ENCODE measurements at places on chromosomes 12 and 14.

- DNase-seq = no peak
Observed at GRCh38 chr12:15322164-15323061, at the start of gene PTPRO. PTPRO (plus strand) TSS chr12:15322508.

- DNase-seq = no peak
Observed at GRCh38 chr12:50215033-50215432, 47.9 kb upstream of the CERS5 start.

DNA sequence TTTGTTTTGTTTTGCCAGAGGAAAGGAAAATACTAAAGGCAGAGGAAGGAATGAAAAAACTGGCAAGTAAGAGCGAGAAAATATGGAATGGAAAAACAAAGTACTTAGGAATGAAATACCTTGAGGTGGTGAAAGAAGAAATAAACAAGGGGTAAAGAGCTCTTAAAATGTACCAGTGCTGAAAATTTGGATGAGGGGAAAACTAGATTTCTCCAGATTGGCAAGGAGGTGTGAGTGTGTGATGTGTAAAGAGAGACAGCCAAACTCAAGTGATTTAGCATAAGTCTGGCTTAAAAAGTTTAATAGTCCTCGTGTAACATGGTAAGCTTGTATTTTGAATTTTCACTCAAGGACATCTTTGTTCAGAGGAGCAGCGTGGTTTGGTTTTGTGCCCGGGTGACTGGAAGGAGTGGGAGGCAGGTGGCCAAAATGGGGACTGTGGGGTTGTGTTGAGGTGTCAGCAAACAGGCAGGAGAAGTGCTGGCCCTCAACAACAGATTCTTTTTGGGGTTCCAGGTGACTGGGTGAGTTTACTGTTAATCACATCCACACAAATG, 102.7 kb downstream of the DACT1 start:
- no peak for DNase-seq

DNA sequence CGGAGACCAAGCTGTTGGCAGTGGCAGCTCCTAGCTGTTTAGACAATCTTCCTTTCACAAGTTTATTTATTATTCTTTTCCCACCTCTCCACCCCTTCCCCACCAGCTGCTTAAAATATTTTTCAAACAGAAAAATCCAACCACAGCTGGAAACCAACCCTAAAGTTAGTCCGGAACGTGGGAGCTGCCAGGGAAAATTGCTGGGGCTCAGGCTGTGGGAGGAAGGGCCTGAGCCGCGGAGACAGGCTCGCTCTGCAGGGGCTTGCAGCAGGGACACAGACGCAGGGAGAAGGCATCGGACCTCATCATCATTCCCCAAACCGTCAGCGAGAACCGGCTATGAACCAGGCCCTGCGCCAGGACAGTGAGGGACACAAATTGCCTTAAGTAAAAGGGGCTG, 16.1 kb upstream of the TMEM106C start:
- DNase-seq = no peak

GRCh38 chr12:127162902-127163301, 1104.1 kb upstream of the TMEM132C start:
- peak; percentile 23 for DNase-seq

DNA sequence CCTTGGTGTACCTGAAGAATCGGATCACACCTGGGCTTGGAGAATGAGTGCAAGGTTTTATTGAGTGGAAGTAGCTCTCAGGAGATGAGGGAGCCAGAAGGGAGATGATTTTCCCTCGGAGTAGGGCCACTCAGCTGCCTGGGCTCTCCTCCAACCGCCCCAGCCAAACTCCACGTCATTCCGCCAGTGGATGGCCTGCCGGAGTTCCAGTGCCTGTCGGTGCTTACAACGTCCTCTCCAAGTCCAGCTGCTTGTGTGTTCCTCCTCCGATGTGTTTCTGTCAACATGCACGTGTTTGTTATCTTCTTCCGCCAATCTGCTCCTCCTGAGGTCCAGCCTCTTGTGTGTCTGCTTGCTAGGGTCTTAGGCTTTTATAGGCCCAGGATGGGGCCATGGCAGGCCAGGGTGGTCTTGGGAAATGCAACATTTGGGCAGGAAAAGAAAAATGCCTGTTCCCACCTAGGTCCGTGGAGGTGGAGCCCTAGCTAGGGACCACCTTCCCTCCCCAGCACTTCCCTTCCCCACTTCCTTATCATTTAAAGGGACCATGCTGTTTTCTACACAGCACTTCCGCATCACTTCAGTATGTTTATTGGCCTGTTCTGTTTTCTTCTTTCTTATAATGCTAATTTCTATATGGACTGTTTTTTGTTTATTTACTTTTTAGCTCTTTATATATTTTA, 343.2 kb downstream of the PDZRN4 start:
- DNase-seq = no peak
